ENCODE measurements at places on chromosomes 6 and 20.

GRCh38 chr6:138492113-138492512, 7.2 kb downstream of the NHSL1 start:
- DNase-seq, result no peak

DNA sequence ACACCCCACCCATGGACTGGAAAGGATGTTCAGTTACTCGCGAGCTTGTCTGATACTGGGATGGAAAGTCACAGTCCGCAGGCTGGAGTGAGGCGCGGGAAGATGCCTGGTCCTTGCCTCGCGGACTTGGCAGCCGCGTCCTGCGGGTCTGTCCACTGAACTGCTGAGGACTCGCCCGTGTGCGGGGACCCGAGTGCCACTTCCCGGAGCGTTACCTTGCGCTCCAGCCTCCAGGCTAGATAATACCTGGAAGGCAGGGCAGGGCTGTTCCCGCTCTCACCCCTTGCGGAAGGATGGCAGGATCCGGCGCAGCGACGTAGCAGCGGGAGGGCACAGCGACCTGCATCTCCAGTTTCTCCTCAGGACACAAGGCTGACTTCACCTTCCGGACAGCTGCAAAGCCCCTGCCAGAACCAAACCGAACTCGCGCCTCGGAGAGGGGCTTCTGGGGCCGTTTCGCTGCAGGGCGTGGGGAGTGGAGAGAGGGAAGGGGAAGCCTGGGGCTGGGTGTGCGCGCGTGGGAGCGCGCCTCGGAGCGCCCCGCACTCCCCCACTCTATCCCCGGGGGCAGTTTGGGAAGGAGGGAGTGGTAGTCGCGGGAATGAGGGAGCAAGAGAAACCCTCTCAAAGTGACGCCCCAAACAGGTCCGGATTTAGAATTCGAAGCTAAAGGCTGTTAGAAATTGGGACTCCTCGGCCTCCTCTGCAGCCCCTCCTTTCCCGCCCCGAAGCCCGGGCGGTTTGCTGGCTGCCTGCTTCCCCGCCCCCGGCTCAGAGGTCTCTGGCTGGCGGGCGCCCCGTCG, at the start of gene KCNQ5:
KCNQ5 (plus strand) TSS at position 774 of the 803 bp plus-strand sequence.
- DNase-seq, result peak; percentile 51

GRCh38 chr20:41696428-41696827, 78.3 kb upstream of the CHD6 start:
- DNase-seq, result no peak

- no peak for DNase-seq
Measured at GRCh38 chr6:37483252-37483901, 16.3 kb downstream of the CCDC167 start.

DNA sequence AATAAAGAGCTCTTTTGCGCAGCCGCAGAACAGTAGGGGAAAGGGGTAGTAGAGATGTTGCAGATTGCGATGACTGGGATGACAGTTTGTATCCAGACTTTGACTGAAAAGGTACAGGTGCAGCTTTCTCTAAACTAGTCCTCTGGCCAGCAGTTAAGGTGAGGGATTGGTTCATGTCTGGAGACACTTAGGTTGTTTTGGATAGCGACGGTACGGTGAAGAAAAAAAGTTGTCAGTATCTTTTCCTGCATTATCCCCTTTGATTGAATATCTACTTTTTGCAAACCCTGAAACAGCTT, 537 bp downstream of the PRR3 start:
- DNase-seq, result no peak

DNA sequence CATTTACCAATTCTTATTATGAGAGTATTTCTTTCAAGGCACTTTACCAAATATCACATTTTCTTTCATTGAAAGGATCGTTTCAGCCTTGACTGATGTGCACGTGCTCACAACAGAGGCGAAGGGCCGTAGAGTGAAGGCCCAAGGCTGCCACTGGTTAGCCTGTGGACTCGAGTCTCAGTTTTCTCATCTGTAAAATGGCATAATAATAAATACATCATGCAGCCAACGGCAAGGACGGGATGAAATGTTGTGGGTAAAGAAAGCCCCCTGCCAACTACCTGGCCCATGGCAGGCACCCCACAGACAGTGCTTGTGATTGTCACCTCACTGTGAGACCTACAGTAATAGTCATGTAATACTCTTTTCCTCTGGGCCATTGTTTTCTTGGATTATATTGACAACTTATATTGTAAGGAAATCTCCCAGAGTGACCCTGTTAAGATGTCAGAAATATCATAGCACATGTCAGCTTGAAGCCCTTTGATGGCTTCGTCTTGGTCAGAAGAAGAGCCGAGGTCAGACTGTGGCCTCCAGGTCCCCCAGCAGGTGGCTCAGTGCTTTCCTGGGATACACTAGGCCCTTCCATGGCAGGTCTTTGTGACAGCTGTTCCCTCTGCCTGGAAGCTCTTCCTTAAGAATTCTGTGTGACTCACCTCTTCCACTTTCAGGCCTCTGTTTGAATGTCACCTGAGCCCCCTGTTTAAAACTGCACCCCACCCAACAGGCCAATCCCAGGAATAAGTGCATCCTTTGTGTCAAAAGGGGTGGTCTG, 36.3 kb downstream of the FAM50B start:
- DNase-seq, result no peak

DNA sequence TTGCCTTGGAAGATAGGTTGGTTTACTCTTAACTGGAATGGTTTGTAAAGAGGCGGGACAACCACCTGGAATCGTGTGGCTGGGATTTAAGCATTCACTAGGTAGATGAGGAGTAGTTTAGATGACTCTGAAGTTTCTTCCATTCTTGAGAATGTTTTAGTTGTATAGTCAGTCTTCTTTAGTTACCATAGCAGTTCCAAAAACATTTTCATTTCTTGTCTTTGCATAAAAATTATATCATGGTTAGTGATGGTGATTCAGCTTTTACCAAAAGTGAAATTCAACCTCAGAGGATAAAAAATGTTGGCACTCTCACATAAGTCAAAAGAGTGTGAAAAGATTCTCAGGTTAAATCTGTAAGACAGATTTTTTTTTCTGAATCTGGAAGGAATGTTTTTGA, 70.3 kb downstream of the SMAP1 start:
- DNase-seq, result no peak

GRCh38 chr6:170404697-170405096, 98.1 kb downstream of the FAM120B start:
- DNase-seq, result no peak

DNA sequence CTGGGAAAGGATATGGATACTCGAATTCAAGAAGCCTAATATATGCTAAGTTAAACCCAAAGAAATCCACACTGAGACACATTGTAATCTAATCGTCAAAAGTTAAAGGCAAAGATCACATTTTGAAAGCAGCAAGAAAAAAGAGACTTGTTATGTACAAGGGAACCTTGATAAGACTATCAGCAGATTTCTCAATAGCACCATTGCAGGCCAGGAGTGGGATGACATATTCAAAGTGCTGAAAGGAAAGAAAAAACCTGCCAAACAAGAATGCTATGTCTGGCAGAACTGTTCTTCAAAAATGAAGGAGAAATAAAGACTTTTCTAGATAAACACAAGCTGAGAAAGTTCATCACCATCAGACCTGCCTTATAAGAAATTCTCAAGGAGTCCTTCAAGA, 75.2 kb downstream of the COL21A1 start:
- no peak for DNase-seq

GRCh38 chr6:143346004-143346403, 104.5 kb downstream of the ADAT2 start:
- DNase-seq, result no peak

DNA sequence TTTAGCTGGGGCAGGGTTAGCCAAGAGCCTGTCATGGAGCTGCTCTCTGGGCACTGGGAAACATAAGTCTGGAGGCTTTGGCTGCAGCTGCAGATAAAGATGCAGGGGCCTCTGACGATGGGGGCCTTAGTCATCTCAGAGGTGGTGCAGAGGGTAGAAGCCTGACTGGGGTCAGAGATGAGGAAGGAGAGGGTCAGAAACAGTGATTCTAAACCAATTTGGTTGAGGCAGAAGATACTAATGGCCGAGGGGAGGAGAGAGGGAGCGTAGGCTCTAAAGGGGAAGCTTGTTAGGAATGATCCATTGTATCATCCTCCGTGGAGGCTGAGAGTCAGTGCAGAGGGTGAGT, 33.8 kb downstream of the PLEKHG1 start:
- no peak for DNase-seq

DNA sequence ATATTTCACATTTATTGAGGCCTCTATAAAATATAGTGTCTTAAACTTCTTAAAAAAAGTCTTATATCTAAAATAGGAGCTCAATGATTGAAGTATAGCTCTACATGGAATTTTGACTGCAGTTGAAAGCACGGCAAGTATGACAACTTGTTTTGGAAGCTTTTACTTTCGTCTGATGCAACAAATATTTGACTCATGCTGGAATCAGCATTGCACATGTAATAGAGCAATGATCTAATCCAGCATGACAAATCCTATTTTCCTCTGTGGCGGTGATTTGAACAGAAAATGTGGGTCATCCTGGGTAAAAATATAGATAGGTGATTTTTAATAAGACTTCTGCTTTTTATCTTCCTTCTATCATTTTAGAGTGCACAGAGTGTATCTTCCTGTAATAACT, 111.6 kb downstream of the TINAG start:
- DNase-seq, result no peak

DNA sequence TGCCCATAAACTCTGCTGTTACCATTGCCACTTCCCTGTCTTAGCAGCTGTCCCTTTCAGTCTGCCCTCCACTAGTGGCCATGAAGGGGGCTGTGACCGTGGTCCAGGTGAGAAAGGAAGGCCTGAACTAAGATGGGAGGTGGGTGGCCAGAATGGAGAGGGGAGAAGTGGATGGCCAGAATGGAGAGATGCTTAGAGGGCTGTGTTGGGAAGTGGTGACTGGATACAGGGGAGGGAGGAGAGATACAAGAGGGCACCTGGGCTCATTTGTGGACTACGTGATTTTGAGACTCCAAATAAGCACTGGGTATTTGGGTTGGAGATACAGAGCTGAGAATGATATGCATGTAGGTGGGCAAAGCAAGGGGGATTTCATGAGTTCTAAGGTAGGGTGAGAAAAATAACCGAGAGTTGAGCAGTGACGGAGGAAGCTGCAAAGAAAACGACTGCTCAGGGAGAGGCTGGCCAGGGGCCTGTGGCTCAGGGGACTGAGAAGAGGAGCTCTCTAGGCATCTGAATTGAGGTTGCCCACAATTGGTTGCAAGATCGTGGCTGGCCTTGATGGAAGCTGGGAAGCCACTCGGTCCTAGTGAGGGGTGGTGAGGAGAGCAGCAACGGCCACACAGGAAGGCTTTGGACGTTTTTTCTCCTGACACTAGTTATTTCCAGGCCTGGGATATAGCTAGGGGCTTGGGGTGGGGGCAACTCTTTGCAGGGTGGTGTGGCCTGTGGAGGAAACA, 36.9 kb downstream of the PANK2 start:
- DNase-seq, result no peak

DNA sequence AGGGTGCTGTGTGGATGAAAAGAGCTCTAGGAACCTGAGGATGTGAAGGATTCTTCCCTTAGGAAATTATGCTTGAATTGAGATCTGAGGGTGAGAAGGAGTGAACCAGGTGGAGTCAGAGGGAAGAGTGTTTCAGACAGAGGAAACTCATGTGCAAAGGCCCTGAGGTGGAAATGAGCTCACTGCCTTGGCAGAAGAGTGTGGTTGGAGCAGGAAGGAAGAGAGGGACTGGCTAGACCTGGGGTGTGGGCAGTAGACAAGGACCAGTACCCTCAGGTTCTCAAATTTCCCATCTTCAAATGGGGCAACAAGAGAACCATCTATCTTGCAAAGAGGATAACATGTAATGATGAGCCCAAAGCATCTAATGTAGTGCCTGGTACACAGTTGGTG, 24.0 kb upstream of the GTSF1L start:
- no peak for DNase-seq

GRCh38 chr6:31763619-31763940, 1.1 kb downstream of the SAPCD1 start:
- DNase-seq, result no peak

- DNase-seq, result no peak
Measured at GRCh38 chr20:58374906-58375758, 13.9 kb upstream of the VAPB start.

- DNase-seq, result peak; percentile 34
Measured at GRCh38 chr6:149028767-149029405, 282.1 kb downstream of the UST start.

DNA sequence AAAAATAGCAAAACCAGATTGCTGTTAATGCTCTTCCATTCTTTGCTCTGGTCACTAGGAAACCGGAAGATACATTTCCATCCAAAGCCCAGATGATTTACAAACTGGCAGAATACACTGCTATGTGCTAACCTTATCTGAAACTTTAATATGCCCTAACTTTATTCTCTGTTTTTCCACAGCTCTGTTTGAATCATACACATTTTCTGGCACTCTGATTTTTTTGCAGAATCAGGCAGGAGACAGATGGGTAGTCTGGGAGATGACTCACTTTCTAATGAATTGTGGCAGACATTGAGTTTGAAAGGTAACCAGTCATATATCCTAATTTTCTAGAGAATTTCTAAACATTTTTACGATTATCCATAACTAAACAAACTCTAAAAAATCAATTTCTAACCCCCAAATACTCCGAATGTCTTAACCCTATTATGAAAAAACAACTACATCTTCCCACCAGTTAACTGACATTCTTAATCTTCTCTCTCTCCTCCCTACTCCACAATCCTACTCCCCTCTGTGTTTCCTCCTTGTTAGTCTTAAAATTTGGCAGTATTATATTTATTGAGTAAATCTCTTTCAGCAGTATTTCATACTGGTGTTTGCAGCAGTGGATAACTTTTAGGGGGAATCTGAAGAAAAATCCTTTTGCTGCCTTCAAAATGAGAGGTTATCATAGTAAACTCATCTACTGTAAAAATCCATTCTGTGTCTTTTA, 63.5 kb downstream of the MAN1A1 start:
- no peak for DNase-seq

GRCh38 chr6:100673641-100674040, 207.5 kb downstream of the ASCC3 start:
- DNase-seq, result no peak

DNA sequence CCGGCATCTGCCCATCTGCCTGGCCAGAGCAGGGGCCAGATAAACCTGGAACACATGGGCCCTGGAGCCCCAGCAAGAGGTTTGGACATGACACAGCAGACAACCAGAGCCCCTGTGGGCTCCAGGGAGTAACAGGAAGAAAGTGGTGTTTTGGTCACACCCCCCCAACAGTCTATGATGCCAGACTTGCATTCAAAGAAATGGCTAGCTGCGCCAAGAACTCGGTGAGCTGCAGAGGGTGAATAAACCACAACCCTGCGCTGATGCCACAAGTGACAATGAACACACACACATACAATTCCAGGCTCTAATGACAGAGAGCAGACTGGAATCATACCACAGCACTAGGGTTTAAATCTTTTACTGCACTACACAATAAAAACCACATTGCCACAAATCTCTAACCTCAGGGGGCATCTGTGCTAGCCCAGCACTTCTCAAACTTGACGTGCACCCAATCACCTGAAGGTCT, 34.0 kb downstream of the TRERF1 start:
- no peak for DNase-seq

GRCh38 chr20:37573626-37574198, 46.0 kb upstream of the BLCAP start:
- DNase-seq, result no peak

- DNase-seq, result no peak
Measured at GRCh38 chr6:150406948-150407347, 38.1 kb downstream of the IYD start.
